Activated T-cell treated with anti-CD3 and anti-CD28 coated beads, Interleukin-2, amount 50 U/mL, for 48 hours (primary cell): ENCODE measurements at places on chromosomes 4 and X.

GRCh38 chr4:1596393-1596792, 87.7 kb downstream of the FAM53A start:
- no peak for DNase-seq

DNA sequence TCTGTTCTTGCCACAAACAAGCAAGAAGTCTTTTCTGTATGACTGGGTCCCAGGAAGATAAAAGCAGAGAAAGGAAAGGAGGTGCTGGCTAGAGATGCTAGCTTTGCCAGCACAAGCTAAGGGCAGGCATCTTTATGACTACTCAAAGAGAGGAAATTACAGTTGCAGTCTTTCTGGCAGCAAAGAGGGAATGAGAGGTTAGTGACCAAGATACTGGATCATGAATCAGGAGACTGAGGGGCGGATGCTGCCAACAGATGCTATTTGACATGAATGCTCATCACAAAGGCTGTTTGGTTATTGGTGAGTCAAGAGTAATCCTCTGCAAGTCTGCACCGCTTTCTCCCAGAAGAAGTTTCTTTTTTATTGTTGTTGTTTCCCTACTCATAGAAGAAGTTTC, 5.5 kb upstream of the XIAP start:
- no peak for DNase-seq

- DNase-seq = peak; percentile 31
These were observed 33.4 kb upstream of the SRD5A3 start for GRCh38 chr4:55312489-55313101.

GRCh38 chr4:3221996-3222395, 27.0 kb upstream of the MSANTD1 start:
- no peak for DNase-seq

DNA sequence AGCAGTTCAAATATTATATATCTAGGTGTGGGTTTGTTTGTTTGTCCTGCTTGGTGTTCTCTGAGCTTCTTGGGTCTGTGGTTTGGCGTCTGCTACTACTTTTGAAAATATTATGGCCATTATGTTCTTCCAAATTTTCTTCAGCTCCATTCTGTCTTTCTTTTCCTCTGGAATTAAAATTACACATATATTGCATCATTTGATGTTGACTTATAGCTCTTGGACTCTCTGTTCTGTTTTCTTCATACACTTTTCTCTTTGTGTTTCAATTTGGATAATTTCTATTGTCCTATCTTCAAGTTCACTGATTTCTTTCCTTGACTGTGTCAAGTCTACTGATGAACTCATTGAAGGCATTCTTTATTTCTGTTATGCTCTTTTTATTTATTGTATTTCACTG, 65.2 kb upstream of the ZNF81 start:
- DNase-seq = no peak

- DNase-seq = no peak
These were observed 444.8 kb upstream of the SLIT2 start for GRCh38 chr4:19806865-19807264.

DNA sequence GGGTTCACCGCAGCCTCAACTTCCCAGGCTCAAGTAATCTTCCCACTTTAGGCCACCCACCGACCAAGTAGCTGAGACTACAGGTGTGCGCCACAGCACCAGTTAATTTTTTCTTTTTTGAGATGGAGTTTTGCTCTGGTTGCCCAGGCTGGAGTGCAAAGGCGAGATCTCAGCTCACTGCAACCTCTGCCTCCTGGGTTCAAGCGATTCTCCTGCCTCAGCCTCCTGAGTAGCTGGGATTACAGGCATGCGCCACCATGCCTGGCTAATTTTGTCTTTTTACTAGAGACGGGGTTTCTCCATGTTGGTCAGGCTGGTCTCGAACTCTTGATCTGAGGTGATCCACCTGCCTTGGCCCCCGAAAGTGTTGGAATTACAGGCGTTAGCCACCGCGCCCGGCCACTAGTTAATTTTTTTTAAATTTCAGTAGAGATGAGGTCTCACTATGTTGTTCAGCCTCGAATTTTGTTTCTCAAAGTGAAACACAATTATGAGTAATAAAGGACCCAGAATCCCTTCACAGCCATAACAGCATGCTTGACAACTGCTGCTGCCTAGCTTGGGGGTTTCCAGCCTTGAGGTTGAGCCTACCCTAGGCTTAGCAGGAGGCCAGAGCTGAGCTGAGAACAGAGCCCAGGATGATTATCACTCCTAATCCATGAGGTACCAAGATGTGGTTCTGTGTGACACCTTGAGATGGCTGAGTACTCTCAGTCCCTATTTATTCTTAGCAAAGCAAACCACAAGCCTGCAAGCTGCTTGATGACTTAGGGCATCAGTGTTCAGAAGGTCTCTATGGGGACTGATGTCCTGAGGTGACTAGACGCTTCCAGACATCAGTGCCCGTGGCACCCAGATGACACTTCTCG, 41.6 kb upstream of the NKRF start:
- peak; percentile 80 for DNase-seq

GRCh38 chrX:138669693-138670092, 41.8 kb downstream of the FGF13 start:
- DNase-seq = no peak
